ENCODE measurements at places on chromosomes 4 and X. TPM values are rescaled to one million over a fixed set of nuclear protein-coding genes. Genes with fewer than 3 reads are reported as not detected.

GRCh38 chrX:96027407-96027806, 657.2 kb upstream of the DIAPH2 start:
- DNase-seq = no peak

DNA sequence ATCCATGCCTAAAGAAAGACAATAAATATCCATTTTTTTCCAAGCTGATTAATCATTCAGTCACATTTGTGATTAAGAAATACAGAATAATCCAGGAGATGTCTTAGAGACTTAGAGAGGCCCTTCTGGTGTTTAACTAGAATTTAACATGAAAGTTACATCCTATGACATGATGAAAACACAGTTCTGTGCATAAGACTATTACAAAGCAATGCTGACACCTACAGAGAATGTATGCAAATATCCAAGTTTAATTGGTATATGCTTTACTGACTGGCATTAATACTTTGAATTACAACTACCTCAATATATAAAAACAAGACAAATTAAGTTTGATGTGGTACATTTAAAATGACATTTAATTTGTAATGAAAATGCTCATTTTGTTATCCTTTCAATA, 17.8 kb upstream of the TLL1 start:
- no peak for DNase-seq

MAGEB1 gene
- not detected for total RNA-seq

DNA sequence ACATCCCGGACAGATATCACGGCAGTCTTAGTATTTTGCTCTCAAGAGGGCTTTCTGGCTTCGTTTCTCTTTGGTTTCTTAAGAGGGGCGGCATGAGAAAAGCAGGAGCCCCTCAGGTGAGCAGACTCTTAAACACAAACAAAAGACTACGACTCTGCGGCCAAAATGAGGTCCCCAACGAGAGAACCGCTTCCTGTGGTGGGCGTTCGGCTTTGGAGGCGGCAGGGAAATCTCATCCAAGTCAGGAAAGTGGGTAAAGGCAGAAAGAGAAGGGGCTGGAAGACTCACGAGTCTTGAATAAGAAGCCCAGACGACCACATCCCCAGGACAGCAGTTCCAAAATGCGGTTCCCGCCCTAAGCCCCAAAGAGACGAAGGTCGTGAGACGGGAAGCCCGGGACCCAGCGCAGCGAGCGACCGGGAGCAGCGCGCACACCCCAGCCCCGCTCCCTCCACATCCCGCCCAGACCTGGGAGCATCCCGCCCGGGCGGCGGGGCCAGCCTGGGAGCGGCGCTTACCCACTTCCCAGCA, 409 bp downstream of the UGDH start:
- no peak for DNase-seq

ASB9 gene
- total RNA-seq = 0.71 TPM

DNA sequence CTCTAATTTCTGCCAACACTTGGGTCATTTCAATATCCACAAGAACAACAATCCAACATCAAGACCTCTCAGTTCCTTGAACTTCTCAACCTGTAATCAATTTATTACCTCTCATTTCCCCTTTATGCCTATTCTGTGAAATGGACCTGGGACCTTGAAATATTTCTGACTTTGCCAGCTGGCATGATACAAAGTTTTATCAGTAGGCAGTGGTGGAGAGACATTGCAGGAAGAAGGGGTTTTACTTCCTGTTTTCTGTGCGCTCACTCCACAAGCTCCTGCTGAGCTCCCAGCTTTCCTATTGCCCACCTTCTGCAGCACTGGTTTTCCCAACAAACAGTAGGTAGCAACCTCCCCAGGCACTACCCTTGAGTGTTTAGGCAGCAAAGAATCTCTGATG, 3.5 kb upstream of the ARHGEF6 start:
- DNase-seq = no peak

DNA sequence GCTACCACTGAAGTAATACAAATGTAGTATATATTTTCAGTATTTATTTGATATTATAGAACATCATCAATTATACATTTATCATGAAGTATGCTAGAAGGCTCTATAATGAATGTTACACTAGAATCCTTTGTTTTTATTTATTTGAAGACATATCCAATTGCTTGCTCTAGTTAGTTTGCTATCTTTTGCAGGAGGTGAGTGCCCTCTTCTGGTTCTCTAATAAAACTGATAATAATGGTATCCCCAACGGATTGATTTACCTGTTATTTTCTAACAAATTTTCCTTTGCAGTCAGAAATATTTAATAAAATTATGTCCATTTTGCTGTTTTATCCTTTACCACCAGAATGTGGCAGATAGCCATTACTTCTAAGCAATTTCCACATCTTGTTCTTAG, 274.3 kb upstream of the TACR3 start:
- no peak for DNase-seq

DNA sequence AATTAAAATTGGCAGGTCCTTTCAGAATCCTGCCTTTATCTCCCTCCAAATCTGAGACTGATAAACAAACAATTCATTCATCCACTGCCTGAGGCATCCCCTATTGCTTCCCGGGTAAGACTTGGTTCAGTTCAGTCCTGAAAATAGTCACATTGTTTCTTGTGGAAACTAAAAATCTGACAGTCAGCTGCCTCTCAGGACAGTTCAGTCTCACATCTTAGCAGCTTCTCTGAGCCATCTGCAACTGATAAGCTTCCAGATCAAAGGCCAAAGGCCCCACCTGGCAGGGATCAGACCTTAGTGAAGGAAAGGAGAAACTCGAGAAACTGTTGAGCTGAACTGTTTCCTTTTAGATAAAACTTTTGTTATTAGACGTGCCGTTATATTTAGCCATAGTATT, 264.5 kb downstream of the IL15 start:
- no peak for DNase-seq

DNA sequence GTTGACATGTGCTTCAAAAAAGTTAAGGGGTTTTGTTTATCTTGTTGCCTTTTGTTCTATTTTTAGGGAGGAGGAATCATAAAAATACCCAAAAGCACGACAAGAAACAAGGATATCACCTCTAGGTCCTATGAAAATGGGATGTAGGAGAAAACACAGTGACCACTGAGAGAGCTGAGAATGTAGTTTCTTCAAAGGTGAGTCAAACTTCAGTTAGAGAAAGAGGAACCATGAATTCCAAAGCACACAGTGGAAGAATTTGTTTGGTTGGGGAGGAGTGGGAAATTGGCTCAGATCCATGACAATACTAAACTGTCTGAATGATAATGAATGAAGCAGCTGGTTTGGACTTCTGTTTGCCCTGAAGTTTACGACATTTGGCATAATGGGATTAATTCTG, 19.1 kb upstream of the FRYL start:
- DNase-seq = no peak

GRCh38 chr4:2321279-2322196, 59.6 kb upstream of the MXD4 start:
- no peak for DNase-seq

F8A1 gene
- total RNA-seq = 25.5 TPM

PPP4R3C gene
- total RNA-seq = not detected

- no peak for DNase-seq
Observed at GRCh38 chr4:95142932-95143331, 385.2 kb downstream of the BMPR1B start.

DNA sequence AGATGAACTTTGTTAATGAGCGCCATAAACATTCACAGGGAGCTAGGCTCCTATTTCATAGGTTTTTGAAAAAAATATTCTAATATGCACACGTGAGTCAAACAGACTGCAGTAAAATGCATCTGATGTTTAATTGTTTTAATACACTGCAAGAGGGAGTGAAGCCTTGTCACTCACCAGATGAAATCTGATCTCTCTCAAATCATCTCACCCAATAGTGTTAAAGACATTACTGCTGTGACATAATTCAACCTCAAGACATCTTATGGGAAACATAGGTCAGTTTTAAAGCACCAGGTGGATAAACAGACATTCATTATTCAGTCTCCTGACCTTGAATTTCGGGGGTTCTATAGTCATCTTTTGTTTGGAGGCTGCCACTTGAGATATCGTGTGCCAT, 148.3 kb downstream of the MAML3 start:
- no peak for DNase-seq

FRG2 gene
- total RNA-seq = not detected

DNA sequence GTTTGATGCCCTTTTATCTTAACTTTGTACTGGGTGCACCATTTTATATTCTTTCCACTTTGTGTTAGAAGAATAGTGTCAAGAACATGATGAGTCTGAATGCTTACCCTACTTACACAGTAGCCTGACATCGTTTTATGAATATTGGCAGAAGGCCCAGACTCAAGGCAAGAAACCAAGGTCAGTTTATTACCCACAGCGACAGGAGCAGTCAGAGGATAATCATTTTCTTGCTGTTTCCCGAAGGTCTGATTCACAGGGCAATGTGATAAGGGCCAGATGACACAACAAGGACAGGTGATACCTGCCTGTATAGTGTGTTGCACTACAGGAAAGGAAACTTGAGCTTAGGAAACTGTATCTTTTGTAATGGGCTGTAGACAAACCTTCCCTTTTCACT, 417.4 kb downstream of the SPOCK3 start:
- no peak for DNase-seq

DNA sequence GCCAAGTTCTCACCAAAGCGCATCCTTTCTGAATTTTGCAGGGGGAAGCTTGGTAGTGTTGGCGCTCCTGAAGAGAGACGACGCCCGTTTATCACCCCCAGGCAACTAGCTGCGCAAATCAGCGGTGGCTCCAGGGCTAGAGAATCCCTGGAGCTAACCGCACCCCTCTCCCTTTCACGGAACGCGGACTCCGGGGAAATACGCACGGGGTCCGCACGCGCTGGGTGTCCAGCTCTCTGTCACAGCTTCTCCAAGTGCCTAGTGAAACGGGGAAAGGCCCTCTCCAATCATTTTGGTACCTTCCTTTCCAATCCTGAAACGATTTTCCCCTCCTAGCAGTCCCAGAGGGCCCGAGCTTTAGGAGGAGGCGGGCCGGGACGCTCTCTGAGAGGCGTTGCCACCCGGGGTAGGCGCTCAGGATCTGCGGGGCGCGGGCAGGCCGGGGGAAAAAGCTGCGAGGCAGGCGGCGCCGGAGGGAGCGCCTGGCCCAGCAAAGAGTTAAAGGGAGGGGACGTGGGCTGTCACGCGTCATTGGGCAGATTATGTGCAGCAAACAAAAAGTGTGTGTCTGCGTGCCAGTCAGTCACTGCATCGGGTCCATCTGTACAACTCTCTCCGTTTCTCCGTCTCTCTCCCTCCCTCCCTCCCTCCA, at the start of gene PRDM8:
Gene PRDM8 (plus strand): TSS at position 582 of the 652 bp plus-strand sequence. CDS start 2,578 bp downstream, outside the sequence.
- no peak for DNase-seq

GUCY1B1 gene
- total RNA-seq = 7.7 TPM

DNA sequence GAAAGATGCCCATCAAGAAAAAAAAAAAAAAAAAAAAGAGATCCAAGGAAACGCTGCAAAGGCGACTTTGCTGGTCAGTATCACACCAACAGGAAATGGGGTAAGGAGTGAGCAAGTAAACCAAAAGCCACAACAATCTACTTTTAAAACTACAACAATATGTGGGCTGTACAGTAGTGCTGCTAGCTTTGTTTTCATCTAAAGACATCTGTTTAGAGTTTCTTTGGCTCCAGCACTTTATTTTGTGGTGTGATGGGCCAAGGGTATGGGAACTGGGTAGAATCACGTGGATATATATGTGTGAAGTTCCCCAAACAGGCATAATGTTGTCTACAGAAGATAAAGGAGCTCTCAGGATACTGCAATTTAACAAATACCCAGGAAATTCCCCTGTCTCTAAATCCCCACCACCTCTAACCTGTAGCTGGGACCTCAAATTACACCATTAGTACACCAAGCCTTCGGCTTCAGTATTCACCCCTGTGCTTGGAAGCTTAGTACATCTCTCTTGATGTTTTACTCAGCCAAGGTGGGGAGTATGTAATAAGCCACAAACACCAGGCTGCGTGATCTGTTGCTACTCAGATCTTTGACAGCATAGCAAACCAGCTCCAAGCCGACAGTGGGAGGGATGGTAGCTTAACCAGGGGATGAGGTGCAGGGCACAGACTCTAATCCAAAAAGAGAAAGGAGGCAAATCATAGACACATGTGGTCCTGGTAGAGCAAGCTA, 207.9 kb downstream of the HS6ST2 start:
- DNase-seq = no peak

DNA sequence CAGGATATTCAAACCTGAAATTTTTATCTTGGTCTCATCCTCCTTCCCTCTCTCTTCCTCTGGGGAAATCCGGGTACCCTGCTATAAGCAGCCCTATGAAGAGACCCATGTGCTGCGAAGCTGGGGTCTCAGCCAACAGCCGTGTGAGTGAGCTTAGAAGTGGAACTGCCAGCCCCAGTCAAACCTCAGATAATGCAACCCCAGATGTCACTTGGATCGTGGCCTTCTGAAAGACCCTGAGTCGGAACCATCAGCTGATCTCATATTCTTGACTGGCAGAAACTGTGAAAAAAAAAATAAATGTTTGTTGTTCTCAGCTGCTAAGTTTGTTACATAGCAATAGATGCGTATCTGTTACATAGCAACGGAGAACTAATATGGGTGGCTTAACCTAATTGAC, 198.1 kb upstream of the NPY2R start:
- no peak for DNase-seq

- DNase-seq = no peak
Observed at GRCh38 chr4:40630335-40631021, 814 bp upstream of the RBM47 start.

DNA sequence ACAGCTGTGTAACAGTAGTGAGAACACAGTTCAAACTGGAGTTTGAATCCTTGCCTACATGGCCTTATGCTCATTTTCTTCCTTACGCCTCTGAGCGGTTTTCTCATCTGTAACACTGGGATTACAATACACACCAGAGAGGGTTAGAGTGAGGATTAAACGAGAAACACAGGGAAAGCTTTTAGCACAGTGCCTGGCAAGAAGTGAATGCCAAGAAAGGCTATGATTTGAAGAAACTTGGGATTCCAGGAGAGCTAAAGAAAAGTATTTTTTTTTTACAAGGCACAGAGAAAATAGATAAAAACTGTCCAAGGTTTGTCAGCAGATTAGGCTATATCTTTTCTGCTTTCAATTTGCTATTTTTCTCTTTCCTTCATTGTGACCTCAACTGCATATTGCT, 246.4 kb downstream of the FBXW7 start:
- no peak for DNase-seq

XKRX gene
- 0.09 TPM for total RNA-seq
